Natural killer cell (primary cell): ENCODE measurements at places on chromosomes 7 and 10. TPM values are rescaled to one million over a fixed set of nuclear protein-coding genes. Genes with fewer than 3 reads are reported as not detected.

DEPP1 gene
- total RNA-seq: not detected

FEZF1 gene
- not detected for total RNA-seq

DNA sequence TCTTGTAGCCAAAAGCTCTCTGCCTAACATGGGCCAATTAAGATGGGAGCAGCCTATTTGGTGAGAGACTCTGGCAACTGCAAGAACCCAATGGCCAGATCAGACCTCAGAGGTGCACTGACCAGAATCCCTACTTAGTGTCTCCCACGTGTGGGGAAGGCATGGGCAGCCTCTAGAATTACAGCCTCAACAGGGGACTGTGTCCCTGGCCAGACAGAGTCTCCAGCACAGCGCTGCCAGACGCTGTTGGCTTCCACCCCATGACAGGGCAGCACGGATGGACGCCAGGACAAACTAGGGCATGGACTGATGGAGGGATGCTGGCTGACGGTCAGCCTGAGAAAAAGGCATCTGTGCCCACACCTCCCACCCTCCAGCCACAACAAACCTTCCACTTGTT is 729.3 kb upstream of the AUTS2 start:
- no peak for DNase-seq

DNA sequence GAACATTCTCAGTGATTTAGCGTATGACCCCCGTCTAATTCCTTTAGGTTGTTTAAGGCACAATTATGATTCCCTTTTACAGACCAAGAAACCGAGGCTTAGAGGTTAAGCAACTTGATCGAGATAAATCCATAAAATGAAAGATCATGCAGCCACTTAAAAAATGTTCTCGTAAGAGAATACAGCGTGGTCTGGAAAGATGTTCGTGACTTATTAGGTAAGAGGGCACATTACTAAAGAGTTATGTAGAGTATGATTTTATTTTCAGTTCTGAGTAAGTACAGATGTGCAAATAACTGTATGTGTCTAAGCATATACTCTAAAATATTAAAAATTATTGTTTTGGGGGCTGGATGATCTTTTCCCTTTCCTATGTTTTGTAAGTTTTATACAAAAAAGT is 575.1 kb downstream of the PARD3 start:
- DNase-seq: no peak

SKIDA1 gene
- not detected for total RNA-seq

DNA sequence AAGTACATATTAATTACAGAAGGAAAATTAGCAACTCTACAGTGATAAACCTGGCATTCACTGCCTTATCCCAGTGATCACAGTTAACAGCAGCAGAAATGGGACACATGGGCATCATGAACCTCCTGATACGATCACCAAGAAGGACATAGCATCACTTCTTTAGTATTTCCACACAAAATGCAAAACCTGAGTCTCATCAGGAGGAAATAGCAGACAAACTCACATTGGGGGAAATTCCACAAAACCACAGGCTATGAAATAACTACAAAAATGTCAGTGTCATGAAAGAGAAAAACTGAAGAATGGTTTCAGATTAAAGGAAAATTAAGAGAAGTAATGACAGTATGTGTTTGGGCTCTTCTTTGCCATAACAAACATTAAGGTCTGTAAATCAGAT is 12.0 kb upstream of the PURB start:
- DNase-seq: peak; percentile 36

DNA sequence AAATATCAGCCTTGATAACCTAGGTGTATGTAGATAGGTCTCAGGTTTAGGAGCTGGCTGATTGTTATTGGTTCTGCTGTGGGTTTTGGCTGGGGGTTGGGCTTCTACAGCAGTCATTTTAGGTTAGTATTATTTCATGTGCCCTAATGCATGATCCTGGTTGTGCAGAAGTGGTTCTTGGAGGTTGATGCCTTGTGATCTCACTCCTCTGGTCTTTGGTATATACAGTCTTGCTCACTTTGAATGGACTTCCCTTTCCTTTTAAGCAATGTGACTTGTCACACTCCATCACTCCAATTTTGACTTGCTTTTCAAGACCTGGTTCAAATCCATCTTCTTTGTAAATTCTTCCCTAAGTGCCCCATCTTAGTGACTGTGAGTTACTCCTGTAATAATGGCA is 188.9 kb downstream of the LRMDA start:
- no peak for DNase-seq

GRCh38 chr7:71507680-71508602 is 376.0 kb downstream of the GALNT17 start:
- DNase-seq: no peak

GRCh38 chr7:17391366-17391765 is 92.9 kb downstream of the AHR start:
- no peak for DNase-seq

DNA sequence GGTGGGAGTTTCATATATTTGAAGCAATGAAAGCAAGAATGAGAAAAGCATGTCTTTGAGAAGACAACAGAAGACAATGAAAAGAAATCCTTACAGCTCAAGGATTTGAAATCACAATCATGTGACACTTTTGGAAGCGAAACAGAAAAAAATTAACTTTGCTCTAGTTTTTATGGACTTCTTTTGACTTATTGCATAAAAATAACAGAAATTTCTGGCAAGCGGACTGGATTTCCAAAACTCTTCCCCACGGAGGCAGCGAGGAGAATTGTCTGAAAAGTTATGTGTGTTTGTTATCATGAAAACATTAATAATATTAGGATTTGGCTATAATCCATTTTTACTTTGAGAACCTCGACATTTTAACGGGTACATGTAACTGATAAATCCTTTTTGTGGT is 223.3 kb downstream of the LRMDA start:
- no peak for DNase-seq

- DNase-seq: no peak
Observed at GRCh38 chr10:3960496-3960895, 175.5 kb upstream of the KLF6 start.
